ENCODE measurements at places on chromosomes 2 and 18. TPM values are rescaled to one million over a fixed set of nuclear protein-coding genes. Genes with fewer than 3 reads are reported as not detected.

DNA sequence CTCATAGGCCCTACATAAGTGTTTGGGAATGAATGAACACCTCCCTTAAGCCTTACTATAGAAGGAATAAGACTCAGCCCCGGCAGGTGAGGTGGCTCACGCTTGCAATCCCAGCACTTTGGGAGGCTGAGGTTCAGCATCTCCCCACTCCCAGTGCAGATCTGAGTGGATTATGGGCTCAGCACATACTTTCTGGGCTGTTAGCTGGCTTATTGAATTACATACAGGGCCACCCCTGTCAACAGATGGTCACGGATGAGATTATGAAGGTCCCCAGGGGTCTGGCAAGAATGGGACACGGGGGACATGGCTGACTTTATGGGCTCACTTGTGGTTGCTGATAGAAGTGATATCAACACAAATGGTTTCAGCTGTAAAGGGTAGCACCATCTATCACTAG lies 322.3 kb downstream of the TSN start:
- no peaks in the 10 kb centered on the region for H3K4me1 ChIP-seq
- H3K4me3 ChIP-seq: no peak overlapping the region
- H3K36me3 ChIP-seq: no peaks in the 10 kb centered on the region
- H3K27ac ChIP-seq: no peak overlapping the region
- DNase-seq: no peak

DNA sequence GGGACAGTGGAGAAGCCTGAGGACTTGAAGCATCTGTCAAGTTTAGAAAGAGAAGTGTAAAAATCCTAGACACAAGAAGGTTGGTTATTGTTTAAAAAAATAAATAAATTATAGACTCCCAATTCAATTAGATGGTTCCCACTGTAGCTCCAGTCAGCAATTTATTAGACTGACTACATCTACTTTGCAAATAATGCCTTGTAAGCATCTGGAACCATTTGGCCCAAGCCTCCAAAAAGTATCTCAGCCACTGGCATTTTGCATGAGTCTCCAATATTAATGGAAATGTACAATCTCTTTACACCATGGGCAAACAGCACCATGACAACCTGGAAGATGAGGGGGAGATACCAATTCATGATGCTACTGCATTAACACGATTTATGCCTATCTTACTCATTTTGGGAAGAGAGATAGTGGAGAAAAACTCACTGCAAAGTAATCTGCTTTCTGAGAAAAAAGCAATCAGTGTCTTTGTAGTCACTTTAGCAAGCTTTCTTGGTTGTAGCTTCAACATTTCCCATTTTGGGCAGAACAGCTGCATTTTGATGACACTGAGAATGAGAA lies 2.8 kb downstream of the NYAP2 start:
- no peaks in the 10 kb centered on the region for H3K4me1 ChIP-seq
- no peaks in the 10 kb centered on the region for H3K36me3 ChIP-seq
- peaks cover 20% of the 10 kb centered on the region for H3K27me3 ChIP-seq
- H3K27ac ChIP-seq: no peak overlapping the region

DNA sequence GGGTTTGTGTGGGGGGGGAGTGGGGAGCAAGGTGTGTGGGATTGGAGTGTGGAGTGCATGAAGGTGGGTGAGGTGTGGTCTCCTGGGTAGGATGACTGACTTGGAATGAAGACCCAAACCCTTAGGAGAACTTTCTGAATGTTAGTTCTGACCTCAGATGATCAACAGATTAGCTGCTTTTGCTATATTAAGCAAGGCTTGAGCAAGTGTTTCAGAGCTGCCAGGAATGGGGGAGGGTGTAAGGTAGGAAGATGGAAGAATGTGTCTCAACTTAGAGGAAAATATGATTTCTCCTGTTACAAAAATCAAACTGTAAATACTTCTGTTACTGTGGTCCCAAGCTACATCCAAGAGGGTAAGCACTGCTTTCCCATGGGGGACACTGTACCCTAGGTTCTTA lies 273.6 kb downstream of the TGIF1 start:
- H3K36me3 ChIP-seq: no peaks in the 10 kb centered on the region
- no peak overlapping the region for H3K4me3 ChIP-seq
- no peaks in the 10 kb centered on the region for H3K4me1 ChIP-seq

- no peak for DNase-seq
- H3K36me3 ChIP-seq: no peaks in the 10 kb centered on the region
- no peaks in the 10 kb centered on the region for H3K4me1 ChIP-seq
- no peak overlapping the region for H3K4me3 ChIP-seq
- H3K27me3 ChIP-seq: no peaks in the 10 kb centered on the region
- H3K27ac ChIP-seq: no peak overlapping the region
Measured at GRCh38 chr2:43751476-43751990, 22.3 kb upstream of the DYNC2LI1 start.

Gene BCL11A
- 1.00 TPM for total RNA-seq

DNA sequence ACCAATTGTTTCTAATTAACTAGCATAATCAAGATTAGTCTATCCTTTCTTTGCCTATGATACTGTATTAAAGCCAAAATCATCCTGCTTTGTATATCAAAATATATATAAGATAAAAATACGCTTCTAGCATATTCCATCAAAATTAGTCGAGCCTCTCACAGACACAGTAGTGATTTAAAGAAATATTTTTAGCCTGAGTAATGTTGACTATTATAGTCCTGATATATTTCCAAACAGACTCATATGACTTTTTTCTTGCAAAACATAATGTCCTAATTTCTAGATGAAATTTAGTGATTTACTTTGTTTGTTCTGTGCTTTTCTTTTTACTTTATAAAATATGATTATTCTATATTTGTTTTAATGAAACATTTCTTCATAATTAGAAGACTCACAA lies 30.9 kb downstream of the FAP start:
- H3K4me3 ChIP-seq: no peak overlapping the region
- H3K36me3 ChIP-seq: no peaks in the 10 kb centered on the region
- no peak for DNase-seq

GRCh38 chr2:236959876-236960275 lies 125.8 kb upstream of the COPS8 start:
- no peaks in the 10 kb centered on the region for H3K36me3 ChIP-seq
- no peak overlapping the region for H3K27ac ChIP-seq
- peaks cover 13% of the 10 kb centered on the region for H3K4me1 ChIP-seq
- no peak for DNase-seq
- H3K27me3 ChIP-seq: peaks cover 20% of the 10 kb centered on the region

Gene TEKT4
- not detected for total RNA-seq

DNA sequence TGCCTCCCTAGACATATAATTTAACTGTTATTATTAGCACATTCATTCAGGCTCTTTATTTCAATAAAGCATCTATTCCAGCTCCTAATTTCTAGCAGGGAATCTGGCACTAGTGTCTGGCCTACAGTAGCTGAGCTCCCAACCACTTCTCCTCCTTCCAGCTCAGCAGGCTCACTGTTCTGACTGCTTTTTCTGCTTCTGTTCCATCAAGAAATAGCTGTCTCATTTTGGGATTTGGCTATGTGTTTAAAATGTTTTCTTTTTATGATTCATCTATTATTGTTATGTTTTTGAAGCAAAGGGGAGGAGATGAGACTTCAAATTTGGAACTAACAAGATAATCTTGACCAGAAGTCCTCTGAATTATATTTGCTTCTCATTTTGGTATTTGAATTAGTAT lies 172.7 kb upstream of the SMAD7 start:
- no peak for DNase-seq
- no peaks in the 10 kb centered on the region for H3K36me3 ChIP-seq
- no peak overlapping the region for H3K4me3 ChIP-seq
- no peak overlapping the region for H3K27ac ChIP-seq

DNA sequence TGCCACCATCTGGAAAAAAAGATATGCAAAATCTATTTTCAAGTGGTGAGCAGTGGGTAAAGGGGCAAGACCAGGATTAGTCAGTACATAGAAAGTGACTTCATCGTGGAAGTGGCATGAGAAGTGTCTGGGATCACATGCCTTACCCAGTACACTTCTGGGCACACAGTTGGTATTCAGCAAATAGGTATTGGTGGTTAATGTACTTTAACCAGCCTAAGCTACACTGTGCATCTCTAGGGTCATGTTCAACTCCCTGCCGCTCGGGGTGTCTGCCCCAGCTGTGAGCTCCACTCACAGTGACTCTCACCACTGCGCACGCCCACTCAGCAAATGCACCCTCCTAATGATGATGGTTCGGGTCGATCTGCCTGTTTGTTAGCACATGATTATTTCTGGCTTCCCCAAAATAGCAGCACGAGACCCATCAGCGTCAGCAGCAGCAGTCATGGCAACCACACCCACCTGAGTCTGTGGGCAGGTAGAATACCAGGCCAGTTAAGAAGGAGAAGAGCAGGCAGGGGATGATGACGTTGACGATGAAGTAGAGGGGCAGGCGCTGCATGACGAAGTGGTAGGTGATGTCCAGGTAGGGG lies 11.1 kb downstream of the CHRNA1 start:
- H3K4me3 ChIP-seq: peak overlapping the region; percentile 84
- no peaks in the 10 kb centered on the region for H3K27me3 ChIP-seq
- peaks cover 49% of the 10 kb centered on the region for H3K4me1 ChIP-seq
- H3K27ac ChIP-seq: peak overlapping the region; percentile 94

DNA sequence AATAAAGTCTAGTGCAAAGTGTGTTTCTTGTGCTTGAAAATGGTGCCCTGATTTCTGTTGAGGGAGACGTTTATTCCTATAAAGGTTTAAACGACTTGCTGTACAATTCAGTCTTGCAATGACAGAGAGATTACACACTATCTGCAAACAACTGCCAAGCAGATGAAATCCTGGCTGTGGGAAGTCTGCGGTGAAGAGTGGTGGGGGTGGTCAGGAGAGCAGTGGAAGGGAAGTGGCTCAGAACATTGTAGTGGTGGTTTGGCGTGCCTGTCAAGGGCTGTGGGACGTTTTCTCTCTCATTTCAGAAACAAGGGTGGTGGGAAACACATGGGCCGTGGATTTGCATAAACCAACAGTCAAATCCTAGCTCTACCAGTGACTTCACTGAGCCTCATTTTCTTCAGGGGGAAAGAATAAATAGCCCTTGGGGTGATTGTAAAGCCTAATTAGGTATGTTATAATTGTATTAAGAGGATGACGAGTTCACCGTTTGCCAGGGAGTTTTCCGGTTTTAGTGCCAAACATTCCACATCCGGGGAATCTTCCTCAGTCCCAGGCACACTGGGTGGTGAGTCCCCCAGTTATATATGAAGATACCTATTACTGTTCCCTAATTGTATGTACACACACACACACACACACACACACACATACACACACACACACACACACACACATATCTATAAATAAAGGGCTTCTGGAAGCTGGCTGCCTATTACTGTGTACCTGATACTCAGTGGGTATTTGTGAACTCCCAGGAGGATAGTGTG lies 115.0 kb downstream of the SPTBN1 start:
- no peaks in the 10 kb centered on the region for H3K27me3 ChIP-seq
- H3K4me1 ChIP-seq: peaks cover 98% of the 10 kb centered on the region
- H3K27ac ChIP-seq: peak overlapping the region; percentile 97

DNA sequence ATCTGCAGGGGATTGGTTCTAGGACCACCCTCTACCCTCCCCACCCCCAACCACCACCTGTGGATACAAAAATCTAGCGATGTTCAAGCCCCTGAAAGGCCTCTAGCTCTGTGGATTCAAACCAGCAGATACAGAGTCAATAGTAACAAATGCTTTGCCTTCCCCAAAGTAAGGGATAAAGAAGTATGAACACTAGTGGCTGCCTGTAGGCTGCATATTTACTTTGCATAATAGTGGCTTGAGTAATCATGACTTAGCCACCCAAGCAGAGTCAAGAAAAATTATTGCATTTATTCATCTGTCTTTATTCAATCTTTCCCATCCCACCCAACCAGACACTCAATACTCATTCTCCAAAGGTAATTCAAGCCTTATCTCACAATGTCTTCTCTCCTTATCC lies 43.8 kb downstream of the SOCS6 start:
- H3K27me3 ChIP-seq: no peaks in the 10 kb centered on the region
- peaks cover 4% of the 10 kb centered on the region for H3K4me1 ChIP-seq
- H3K36me3 ChIP-seq: no peaks in the 10 kb centered on the region
- no peak overlapping the region for H3K4me3 ChIP-seq
- no peak overlapping the region for H3K27ac ChIP-seq

- H3K4me1 ChIP-seq: no peaks in the 10 kb centered on the region
- no peak for DNase-seq
- no peak overlapping the region for H3K4me3 ChIP-seq
Measured at GRCh38 chr2:16509042-16509441, 156.6 kb downstream of the CYRIA start.

Gene GKN2
- total RNA-seq: not detected

Gene METAP1D
- total RNA-seq: 4.4 TPM

GRCh38 chr2:230156782-230157699 lies 62.7 kb downstream of the SP110 start:
- no peak overlapping the region for H3K27ac ChIP-seq
- no peaks in the 10 kb centered on the region for H3K27me3 ChIP-seq
- H3K36me3 ChIP-seq: no peaks in the 10 kb centered on the region

DNA sequence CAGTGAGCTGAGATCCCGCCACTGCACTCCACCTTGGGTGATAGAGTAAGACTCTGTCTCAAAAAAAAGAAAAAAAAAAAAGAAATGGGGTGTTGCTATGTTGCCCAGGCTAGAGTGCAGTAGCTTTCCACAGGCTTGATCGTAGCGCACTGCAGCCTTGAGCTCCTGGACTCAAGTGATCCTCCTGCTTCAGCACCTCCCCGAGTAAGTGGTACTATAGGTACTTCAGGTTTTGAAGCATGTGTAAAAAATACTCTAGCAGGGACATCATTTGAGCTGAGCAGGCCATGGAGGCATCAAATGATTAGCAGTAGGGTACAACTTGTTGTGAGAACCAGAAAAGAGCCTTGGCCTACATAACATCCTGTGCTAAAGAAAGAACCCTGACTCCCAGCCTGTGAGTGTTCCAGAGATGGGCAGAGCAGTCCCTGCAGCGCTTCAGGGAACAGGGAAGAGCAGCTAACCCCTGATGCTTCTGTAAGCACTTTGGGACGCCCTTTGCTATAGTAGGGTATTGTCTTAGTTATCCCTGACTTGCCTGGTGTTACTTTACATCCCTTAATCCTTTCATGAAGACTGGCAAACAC lies 119.1 kb downstream of the NEDD4L start:
- no peaks in the 10 kb centered on the region for H3K4me1 ChIP-seq
- H3K4me3 ChIP-seq: no peak overlapping the region
- no peak for DNase-seq
- H3K27ac ChIP-seq: no peak overlapping the region
- no peaks in the 10 kb centered on the region for H3K36me3 ChIP-seq

Gene POTEI
- total RNA-seq: not detected

GRCh38 chr2:236180831-236181453 lies 12.8 kb upstream of the GBX2 start:
- H3K4me1 ChIP-seq: no peaks in the 10 kb centered on the region
- H3K27ac ChIP-seq: peak overlapping the region; percentile 36
- H3K27me3 ChIP-seq: peaks cover 68% of the 10 kb centered on the region
- H3K4me3 ChIP-seq: peak overlapping the region; percentile 15
- peaks cover 3% of the 10 kb centered on the region for H3K36me3 ChIP-seq

Gene FAM228A
- 0.14 TPM for total RNA-seq
